ENCODE measurements at places on chromosomes 1 and 21. TPM values are rescaled to one million over a fixed set of nuclear protein-coding genes. Genes with fewer than 3 reads are reported as not detected.

Gene C8A
- total RNA-seq, result not detected

Gene KCNC4
- total RNA-seq, result 1.1 TPM

Gene WDR47
- total RNA-seq, result 11.7 TPM

Gene RNU1-1
- total RNA-seq, result under 0.01 TPM

Gene SLC22A15
- total RNA-seq, result 3.9 TPM

Gene ELAVL4
- total RNA-seq, result not detected

Gene FCRL4
- not detected for total RNA-seq

Gene DENND2D
- total RNA-seq, result 75.4 TPM

Gene BARHL2
- not detected for total RNA-seq

Gene ZBTB18
- 7.0 TPM for total RNA-seq

Gene KCNJ6
- total RNA-seq, result under 0.01 TPM

Gene GJA5
- total RNA-seq, result 203 TPM

Gene SLC5A3
- 16.6 TPM for total RNA-seq

Gene HSD3B2
- not detected for total RNA-seq

Gene LINGO4
- not detected for total RNA-seq

Gene SAMD13
- 0.39 TPM for total RNA-seq

Gene RGS1
- total RNA-seq, result not detected

Gene RAB42
- total RNA-seq, result 2.4 TPM

Gene CENPF
- 8.6 TPM for total RNA-seq

Gene SIPA1L2
- 4.9 TPM for total RNA-seq

Gene SYNC
- total RNA-seq, result 31.8 TPM

Gene CCDC181
- not detected for total RNA-seq

Gene MYOG
- not detected for total RNA-seq

Gene SLC30A10
- total RNA-seq, result not detected

Gene SAMSN1
- not detected for total RNA-seq

Gene PIGP
- total RNA-seq, result 7.1 TPM
